ENCODE measurements at places on chromosomes 13 and 19.

GRCh38 chr13:53090461-53090860, 61.8 kb downstream of the OLFM4 start:
- no peak for DNase-seq

DNA sequence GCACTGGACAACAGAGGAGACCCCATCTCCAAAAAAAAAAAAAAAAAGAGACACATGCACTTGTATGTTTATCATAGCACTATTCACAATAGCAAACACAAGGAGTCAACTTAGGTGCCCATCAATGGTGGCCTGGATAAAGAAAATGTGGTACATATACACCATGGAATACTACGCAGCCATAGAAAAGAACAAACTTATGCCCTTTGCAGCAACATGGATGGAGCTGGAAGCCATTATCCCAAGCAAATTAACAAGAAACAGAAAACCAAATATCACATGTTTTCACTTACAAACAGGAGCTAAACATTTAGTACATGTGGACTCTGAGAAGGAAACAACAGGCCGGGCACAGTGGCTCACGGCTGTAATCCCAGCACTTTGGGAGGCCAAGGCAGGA, 155.7 kb downstream of the ABCC4 start:
- no peak for DNase-seq

DNA sequence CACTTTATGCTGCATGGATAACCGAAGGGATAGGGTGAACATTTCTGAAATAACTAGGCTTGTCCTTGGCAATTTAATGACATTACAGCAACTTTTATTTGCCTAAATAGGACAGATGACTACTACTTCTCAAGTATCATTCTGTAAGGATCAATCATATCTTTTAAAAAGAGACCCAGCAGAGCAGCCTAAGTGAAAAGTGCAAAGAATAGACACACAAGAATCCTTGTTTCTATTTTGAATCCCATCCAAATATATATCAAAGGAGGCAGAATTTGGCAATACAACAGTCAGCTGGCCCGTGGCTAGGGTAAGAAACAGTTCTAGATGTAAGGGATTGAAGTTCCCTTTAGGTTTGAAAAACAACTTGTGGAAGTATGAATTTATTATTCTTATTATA, 6.9 kb downstream of the THSD1 start:
- no peak for DNase-seq

- no peak for DNase-seq
Measured at GRCh38 chr19:39363901-39364457, 21.8 kb downstream of the SAMD4B start.

- no peak for DNase-seq
Measured at GRCh38 chr19:11551603-11552235, 7.3 kb downstream of the ELOF1 start.

DNA sequence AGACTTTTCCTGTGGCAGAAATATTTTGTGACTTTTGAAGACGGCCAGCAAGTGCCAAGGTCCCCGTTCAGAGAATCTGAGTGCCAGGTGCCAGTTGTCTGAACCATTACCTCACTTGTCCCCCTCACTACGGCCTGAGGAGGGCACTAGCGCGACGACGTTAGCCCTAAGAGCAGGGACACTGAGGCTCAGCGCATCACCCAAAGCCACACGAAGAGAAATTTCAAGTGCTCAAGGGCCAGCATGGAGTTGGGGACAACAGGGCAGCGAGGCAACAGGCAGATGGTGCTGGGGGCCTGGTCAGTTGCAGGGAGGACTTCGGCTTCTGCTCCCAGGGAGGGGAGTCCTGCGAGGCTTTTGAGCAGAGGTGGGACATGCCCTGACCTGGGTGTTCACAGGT, 9.5 kb upstream of the TYK2 start:
- no peak for DNase-seq

All from stimulated activated CD8-positive, alpha-beta memory T cell treated with anti-CD3 and anti-CD28 coated beads, Interleukin-12 subunit alpha, Interleukin-12 subunit beta, amount 100 ng/mL, for 4 hours (primary cell).